ENCODE measurements at places on chromosomes 2 and 18.
A peak's percentile ranks its signal among the peaks of the same experiment; 100 is the strongest.

GRCh38 chr2:64787019-64787365, 133.3 kb upstream of the SERTAD2 start:
- no peak for DNase-seq

DNA sequence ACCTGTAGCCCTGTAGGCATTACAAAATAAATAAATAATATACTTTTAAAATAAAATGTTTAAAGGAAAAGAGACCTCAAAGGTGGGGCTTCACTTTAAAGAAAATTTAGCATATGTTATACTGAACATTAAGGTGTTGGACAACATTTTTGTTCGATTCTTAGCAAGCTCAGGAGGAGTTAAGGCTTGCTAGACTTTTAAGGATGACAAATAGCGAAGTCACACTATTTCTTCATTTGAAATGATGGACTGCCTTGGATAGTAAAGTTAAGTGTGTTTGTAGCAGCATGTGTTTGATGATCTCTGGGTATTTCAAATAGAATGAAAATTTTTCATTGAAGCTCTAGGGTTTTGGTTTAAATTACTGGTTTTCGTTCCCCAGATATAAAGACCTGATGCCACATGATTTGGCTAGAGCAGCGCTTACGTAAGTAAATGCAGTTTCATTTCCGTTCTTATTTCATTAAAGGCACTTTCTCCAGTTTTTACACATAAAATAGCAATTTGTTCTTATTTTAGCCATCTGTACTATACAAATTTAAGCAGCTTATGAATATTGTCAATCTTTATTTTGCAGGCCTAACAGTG, 24.9 kb downstream of the HADHB start:
- DNase-seq: no peak

DNA sequence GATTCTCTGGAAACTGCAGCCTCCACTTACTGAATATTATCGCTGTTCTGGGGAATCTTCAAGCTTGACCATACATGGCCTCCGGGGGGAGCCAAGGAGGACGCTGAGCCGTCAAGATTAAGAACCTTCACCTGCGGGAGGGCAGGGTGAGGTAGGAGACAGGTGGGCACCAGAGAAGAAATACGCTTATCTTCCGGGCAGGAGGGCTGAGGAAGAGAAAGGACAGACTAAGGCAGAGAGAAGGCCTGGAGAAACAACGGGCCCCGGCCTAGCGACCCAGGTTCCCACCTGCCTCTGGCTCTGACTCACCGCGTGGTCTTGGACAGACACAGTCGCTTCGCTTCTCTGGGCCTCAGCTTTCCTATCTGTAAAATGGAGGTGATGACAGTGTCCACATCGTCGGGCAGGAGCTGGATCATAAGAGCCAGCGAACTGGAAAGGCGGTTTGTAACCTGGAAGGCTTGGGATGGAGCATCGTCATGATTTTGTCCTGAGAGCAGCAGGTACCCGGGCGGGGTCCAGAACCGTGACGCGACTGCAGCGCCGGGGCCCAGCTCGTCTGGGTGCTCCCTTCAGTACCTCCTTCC, 659 bp downstream of the ZNF142 start:
- DNase-seq: peak; percentile 8

GRCh38 chr2:85607268-85608215, 4.3 kb downstream of the C2orf68 start:
- DNase-seq: no peak

DNA sequence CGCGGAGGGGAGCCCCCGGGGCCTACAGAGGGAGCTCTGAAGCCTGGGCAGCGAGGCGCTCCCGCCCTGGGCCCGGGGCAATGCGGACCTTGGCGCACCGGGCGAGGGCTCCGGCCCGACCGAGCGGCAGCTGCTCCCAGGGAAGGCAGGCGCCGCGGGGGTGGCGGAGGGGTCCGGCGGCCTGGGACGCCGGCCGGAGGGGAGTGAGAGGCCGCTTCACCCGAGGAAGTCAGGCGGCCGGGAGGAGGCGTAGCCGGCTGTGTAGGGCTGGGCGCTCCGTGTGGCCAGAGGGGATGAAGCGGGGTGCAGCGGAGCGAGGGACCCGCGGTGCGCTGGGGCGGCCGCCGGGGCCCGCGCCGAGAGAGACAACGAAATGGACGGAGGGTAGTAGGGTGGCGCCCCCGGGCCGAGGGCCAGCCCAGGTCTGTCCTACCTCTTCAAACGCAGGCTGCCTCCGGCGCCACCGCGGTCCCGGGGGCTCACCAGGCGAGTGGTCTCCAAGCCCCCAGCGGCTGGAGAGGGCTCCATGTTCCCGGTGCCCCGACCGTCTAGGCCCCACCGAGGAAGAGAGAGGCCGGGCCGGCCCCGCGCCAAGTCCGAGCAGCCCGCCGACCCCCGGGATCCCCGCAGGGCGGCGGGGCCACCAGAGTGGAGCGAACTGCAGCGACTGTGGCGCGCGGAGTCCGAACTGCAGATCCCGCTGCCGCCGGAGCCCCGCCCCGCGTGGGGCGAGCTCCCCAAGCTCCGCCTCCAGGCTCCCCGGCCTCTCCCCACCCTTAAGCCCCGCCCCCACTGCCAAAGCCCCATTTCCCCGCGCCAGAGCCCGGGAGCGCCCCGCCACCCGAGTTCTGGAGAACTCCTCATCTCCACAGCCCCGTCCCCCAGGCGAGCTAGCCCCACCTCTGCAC, at the start of gene SLC30A3:
SLC30A3 (minus strand) TSS at position 669 of the 908 bp plus-strand sequence; CDS start at position 528, 141 bp downstream.
- DNase-seq: peak; percentile 17

GRCh38 chr2:68352651-68353391, 12.3 kb upstream of the PLEK start:
- no peak for DNase-seq

- no peak for DNase-seq
Observed at GRCh38 chr2:237305579-237305978, 108.4 kb downstream of the COL6A3 start.

GRCh38 chr2:177738461-177739235, 333.9 kb downstream of the PDE11A start:
- no peak for DNase-seq

DNA sequence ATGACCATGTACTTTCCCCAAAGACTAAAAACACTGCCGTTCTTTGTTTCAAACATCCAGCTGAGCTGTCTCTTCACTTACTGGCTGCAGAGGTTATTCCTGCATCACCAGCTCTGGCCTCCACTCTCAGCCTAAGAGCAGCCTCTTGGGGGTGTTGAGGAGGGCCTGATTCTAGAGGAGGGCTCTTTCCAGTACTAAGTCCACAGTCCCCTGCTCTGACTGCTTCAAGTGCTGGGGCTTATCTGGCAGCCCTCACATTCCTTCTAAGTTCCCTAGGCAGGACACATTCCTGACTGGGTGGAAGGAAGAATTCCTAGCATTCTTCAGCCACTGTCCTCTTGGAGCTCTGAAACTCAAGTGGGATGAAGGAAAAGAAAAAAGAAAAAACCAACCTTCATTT, 32.9 kb upstream of the EHBP1 start:
- DNase-seq: no peak

DNA sequence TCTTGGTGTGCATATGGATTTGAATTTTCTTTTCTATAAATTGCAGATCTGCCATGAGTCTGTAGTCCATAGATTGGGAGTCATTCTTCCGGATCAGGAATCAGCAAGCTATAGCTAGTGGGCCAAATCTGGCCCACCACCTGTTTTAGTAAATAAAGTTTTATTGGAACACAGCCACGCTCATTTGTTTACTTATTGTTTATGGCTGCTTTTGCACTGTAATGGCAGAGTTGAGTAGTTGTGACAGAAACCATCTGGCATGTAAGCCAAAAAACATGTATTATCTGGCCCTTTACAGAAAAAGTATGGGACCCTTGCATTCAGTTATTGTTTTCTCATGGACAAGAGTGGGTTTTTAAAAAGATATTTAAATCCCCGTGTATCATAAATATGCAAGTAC, 191.2 kb downstream of the LRRTM1 start:
- DNase-seq: no peak

DNA sequence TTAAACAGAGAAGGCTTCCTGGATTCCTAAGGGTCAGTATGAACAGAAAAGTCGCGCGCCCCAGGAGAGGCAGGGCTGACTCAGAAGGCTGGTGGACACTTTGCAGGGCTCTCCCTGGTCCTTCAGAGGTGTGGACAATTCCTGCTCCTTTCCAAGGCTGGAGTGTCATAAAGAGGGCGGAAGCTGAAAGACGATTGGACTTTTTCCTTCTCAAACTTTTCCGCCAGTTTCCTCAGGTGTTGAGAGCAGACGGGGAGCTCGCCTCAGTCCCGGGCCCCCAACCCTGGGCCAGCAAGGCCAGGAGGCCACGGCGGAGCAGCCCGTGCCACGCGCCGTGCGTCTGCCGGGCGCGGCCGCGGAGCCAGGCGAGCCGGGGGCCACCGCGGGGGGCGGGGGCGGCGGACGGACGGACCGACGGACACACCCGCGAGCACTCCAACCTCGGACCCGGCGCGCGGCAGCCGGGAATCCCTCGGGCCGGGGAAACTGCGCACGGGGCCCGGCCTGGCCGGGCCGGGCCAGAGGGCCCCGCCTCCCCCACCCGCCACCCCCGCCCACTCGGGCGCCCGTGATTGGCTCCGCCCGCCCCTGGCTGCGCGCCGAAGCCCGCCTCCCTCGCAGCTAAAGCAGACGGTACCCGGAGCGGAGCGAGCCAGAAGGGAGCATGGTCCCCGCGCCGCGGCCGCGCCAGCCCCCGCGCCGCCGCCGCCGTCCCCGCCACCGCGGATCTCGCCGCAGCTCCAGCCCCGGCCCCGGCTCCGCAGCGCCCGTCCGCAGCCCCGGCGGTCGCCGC, at the start of gene KLHL29:
KLHL29 (plus strand) TSS at position 629 of the 793 bp plus-strand sequence. CDS start 177,018 bp downstream, outside the sequence.
- peak; percentile 15 for DNase-seq

DNA sequence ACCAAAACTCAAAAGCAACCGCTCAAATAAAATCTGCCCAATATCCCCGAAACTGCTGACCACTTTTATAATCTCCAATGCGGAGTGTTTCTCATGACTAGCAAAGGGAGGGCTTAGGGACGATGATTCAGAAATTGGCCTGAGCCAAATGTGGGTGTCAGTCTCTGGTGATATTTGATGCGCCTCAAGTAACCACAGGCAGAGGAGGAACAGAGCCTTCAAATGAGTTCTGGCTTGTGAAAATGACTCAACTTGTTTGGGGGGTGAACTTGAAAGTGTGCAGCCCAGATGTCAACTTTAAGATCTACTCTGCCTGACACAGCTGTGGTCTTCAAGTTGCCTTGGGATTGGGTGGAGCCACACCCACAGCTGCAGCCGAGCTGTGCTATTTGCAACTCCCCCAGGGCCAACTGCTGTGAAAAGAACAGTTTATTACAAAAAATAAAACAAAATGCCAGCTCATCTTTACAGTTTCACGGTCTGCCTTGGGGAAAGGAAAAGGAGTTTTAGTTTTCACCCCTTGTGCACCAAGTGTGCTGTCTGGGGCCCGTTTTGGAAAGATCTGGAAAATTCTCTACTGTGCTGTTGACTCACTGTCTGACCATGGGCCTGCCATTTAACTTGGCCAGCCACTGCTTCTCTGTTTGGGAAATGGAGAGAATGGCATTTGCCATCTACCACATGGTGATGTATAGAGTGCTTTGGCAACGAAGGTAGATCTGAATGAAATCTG, 222.1 kb downstream of the MTX2 start:
- DNase-seq: no peak

DNA sequence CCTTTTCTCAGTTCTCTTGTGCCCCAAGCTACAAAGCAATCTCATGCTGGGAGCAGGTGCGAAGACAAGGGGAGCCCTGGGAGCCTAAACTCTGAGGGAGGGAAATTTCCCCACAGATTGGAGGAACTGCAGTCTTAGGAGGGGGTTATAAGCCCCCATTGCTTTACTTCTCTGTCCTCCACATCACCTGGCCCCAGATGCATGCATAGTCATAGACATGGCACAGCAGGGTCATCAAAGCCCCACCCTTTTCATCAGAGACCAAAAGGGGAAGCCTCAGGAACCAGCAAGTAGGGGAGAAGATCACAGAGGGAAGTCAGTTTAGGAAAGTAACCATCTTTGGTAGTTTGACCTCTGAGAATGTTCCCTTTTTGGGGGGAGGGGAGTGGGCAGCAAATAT, 33.7 kb downstream of the LANCL1 start:
- DNase-seq: no peak

DNA sequence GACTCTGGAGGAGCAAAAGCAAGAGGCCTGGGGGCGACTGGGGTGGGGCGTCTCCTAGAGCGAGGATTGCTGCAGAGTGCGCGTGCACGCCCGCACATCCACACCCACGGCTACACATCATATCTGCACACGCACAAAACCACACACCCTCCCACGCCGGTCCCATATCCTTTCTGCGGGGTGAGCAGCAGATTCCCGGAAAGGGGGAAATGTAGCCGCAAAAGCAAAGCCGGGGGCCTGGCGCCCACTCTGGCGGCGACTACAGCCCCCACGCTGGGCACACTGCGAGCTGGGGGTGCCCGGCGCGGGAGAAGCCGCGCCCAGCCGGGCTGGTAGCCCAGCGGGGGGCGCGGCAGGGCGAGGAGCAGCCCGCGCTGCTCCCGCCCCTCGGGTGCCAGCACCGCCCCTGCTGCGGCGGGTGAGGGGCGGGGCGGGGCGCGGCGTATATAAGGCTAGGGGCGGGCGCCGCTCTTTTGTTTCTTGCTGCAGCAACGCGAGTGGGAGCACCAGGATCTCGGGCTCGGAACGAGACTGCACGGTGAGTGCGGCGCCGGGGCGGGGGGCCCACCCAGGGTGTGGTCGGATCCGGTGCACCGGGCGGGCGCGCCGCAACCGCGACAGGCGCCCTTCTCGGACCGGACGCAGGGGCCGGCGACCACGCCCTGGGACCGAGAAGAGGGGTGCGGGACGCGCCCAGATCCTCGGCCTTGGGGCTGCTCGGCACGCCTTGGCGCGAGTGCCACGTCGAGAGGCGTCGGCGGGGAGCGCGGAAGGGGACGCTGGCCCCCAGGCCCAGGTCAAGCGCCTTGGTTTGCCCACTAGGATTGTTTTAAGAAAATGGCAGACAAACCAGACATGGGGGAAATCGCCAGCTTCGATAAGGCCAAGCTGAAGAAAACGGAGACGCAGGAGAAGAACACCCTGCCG, at the start of gene TMSB10:
TMSB10 (plus strand) TSS at position 476 of the 927 bp plus-strand sequence.
- peak; percentile 87 for DNase-seq

DNA sequence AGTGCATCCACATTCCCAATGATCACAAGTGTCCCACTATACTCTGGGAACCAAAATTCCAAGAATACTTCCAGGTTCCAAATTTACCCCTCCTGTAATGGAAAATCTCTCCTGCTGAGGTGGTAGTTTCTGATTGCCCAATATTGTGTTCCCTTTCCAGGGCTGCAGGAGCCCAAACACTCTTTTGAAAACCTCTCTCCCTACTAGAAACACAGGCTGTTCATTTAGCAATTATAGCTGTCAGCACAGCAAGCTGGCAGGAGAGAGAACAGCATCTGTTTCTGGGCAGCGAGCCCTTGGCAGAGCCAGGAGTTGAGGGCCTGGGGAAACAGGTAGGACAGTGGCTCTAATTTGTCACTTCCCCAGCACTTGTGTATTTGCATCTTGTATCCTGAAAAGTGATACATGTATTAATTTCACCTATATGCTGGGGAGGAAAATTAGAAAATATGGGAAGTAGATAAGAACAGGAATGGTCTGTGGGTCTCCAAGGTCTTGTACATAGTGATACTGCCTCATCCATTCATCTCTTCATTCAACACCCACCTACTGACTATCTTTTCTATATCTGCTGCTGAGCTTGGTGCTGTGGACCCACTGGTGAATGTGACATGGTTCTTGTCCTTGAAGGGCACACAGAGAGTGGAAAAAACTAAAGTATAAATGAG, 16.9 kb upstream of the PAIP2B start:
- DNase-seq: no peak

- DNase-seq: no peak
Observed at GRCh38 chr2:88071365-88071764, 3.7 kb downstream of the SMYD1 start.

GRCh38 chr2:116444256-116444872, 1370.1 kb upstream of the DDX18 start:
- no peak for DNase-seq
